MCF 10A (cell line): ENCODE measurements at places on chromosomes 12 and 14.
A peak's percentile ranks its signal among the peaks of the same experiment; 100 is the strongest.

DNA sequence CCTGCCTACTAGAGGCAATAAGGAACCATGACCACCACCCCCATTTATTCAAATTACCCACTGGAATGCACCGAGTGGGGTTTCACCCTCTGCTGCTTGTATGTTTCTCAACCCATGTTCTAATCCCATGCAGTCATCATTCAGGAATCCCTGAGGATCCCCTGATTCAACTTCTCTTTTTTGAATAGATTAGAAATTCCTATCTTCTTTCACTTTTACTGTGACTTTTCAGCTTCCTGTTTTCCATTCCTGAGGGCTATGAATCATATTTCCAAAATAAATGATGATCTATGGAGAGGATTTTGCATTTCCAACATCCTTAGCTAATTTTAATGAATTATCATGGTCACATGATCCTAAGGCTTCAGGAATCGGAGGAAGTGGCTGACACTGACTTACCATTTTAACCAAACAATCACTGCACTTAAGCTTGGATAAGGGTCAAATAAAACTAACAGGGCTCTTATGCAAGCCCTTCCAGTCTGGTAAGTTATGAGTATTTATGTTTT lies 19.4 kb upstream of the P2RX4 start:
- H3K4me3 ChIP-seq, result peak overlapping the region; percentile 34
- peaks cover 21% of the 10 kb centered on the region for H3K4me1 ChIP-seq
- peaks cover 5% of the 10 kb centered on the region for H3K36me3 ChIP-seq
- no peaks in the 10 kb centered on the region for H3K27me3 ChIP-seq
- DNase-seq, result peak; percentile 59

DNA sequence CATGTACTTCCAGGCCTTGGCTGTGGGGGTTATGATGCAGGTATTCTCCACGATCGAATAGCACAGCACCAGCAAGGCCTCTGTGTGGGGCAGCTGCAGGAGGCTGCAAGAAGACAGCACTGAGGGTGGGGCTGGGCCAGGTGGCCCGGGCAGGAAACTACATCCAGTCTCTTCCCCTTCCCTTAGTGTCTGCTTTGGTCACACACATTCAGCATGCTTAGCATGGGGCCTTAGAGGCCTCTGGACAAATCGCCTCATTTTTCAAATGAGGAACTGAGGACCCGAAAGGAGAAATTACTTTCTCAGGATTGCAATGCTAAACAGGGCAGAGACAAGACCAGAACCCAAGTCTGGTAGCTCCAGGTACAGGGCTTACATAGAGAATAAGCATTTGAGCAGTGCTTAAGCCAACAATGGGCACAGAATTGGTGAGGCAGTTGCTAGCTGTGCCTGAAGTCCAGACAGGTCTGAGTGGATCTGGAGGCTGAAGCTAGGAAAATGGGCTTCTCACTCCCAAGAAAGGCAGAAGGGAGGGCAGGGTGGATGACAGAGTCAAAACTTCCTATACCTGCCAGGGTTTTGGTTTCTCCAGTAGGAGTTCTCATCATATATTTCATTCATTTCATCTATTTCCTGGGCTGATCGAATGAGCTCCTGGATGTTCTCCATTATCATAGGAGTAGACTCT lies 3.5 kb downstream of the ACRBP start:
- H3K4me3 ChIP-seq, result no peak overlapping the region
- no peaks in the 10 kb centered on the region for H3K4me1 ChIP-seq
- H3K27me3 ChIP-seq, result peaks cover 25% of the 10 kb centered on the region
- DNase-seq, result no peak
- no peak overlapping the region for H3K27ac ChIP-seq

GRCh38 chr14:82414853-82415539 lies 881.3 kb upstream of the SEL1L start:
- H3K4me1 ChIP-seq, result no peaks in the 10 kb centered on the region
- no peaks in the 10 kb centered on the region for H3K36me3 ChIP-seq
- H3K27ac ChIP-seq, result no peak overlapping the region
- no peak overlapping the region for H3K4me3 ChIP-seq
- no peaks in the 10 kb centered on the region for H3K27me3 ChIP-seq

DNA sequence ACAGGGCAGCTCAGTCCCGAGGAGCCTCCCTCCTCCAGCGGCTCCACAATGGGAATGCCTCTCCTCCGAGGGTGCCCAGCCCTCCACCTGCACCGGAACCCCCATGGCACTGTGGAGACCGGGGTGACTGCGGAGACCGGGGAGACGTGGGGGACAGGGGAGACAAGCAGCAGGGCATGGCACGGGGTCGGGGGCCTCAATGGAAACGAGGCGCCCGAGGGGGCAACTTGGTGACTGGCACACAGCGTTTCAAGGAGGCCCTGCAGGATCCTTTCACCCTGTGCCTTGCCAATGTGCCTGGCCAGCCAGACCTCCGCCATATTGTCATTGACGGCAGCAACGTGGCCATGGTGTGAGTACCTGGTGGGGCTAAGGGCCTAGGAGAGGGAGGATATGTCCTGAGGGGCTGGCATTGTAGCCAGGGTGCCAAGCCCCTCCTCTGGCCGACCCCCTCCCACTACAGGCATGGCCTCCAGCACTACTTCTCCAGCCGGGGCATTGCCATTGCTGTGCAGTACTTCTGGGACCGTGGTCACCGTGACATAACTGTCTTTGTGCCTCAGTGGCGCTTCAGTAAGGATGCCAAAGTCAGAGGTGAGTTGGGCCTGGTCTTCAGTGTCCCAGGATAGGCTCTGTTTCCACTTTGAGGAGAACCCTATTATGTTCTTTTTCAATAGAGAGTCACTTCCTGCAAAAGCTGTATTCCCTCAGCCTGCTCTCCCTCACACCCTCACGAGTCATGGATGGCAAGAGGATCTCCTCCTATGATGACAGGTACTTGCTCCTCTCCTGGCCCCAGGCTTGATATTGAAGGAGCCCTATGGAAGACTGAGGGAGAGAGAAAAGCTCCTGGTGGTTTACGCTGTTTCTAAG lies 2.7 kb downstream of the KHNYN start:
- H3K4me1 ChIP-seq, result peaks cover 23% of the 10 kb centered on the region
- no peak for DNase-seq
- peak overlapping the region; percentile 91 for H3K27ac ChIP-seq
- H3K27me3 ChIP-seq, result no peaks in the 10 kb centered on the region

GRCh38 chr14:45426685-45427282 lies 173.8 kb upstream of the MIS18BP1 start:
- H3K4me1 ChIP-seq, result no peaks in the 10 kb centered on the region
- H3K36me3 ChIP-seq, result no peaks in the 10 kb centered on the region

DNA sequence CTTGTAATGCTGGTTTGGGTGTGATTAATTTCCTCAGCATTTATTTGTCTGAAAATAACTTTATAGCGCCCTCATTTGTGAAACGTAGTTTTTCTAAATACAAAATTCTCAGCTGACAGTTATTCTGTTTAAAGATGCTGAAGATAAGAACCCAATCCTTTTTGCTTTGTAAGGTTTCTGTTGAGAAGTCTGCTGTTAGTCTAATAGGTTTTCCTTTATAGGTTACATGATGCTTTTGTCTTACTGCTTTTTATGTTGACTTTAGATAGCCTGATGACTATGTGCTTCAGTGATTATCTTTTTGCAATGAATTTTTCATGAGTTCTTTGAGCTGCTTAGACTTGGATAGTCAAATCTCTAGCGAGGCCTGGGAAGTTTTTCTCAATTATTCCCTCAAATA lies 168.6 kb upstream of the PDE3A start:
- no peak for DNase-seq
- H3K27me3 ChIP-seq, result peaks cover 35% of the 10 kb centered on the region
- no peaks in the 10 kb centered on the region for H3K4me1 ChIP-seq
- no peak overlapping the region for H3K27ac ChIP-seq
- no peak overlapping the region for H3K4me3 ChIP-seq

GRCh38 chr12:70549340-70550179 lies 87.7 kb downstream of the PTPRB start:
- peak; percentile 92 for DNase-seq
- H3K27ac ChIP-seq, result no peak overlapping the region
- no peaks in the 10 kb centered on the region for H3K36me3 ChIP-seq
- no peak overlapping the region for H3K4me3 ChIP-seq
- peaks cover 23% of the 10 kb centered on the region for H3K4me1 ChIP-seq
- no peaks in the 10 kb centered on the region for H3K27me3 ChIP-seq

GRCh38 chr12:120061575-120062214 lies 54.9 kb downstream of the RAB35 start:
- H3K27ac ChIP-seq, result peak overlapping the region; percentile 67
- no peaks in the 10 kb centered on the region for H3K27me3 ChIP-seq
- H3K4me1 ChIP-seq, result peaks cover 29% of the 10 kb centered on the region
- H3K36me3 ChIP-seq, result peaks cover 11% of the 10 kb centered on the region
- DNase-seq, result no peak
- H3K4me3 ChIP-seq, result no peak overlapping the region

DNA sequence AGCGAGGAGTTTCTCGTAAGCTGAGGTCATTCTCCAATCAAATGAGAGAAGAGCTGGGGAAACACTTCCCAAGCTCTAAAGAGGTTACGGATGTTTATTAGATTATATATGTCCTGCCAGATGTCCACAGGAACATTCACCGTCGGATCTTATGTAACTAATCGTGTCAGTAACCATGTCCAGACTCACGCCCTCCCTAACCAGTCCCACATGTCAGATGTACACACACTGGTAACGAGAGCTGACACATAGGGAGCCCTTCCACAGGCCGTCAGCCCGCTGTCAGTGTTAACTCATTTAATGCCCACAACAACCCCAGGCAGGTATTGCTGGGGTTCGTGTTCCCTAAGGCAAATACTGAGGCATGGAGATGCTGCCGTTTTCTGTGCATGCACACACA lies 223.7 kb upstream of the RTL1 start:
- no peak overlapping the region for H3K27ac ChIP-seq
- H3K36me3 ChIP-seq, result no peaks in the 10 kb centered on the region
- H3K4me3 ChIP-seq, result no peak overlapping the region
- H3K27me3 ChIP-seq, result peaks cover 36% of the 10 kb centered on the region

DNA sequence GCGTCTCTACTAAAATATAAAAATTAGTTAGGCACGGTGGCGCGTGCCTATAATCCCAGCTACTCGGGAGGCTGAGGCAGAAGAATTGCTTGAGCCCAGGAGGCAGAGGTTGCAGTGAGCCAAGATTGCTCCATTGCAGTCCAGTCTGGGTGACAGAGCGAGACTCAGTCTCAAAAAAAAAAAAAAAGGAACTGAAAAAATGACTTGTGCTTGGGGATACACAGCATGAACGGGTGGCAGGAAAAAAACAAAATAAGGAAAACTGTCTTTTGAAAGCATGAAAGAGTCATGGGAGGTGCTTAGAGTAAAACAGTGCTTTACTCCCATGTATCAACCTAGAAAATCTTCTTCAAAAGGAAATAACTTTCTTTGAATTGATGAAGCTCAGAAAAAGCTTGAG lies 80.8 kb downstream of the TMTC1 start:
- peak overlapping the region; percentile 37 for H3K27ac ChIP-seq
- H3K4me1 ChIP-seq, result peaks cover 31% of the 10 kb centered on the region
- no peak overlapping the region for H3K4me3 ChIP-seq
- H3K27me3 ChIP-seq, result no peaks in the 10 kb centered on the region

- H3K27ac ChIP-seq, result peak overlapping the region; percentile 13
- H3K27me3 ChIP-seq, result no peaks in the 10 kb centered on the region
- H3K36me3 ChIP-seq, result peaks cover 77% of the 10 kb centered on the region
- H3K4me3 ChIP-seq, result no peak overlapping the region
- peaks cover 4% of the 10 kb centered on the region for H3K4me1 ChIP-seq
- no peak for DNase-seq
Observed at GRCh38 chr12:100331871-100332270, 25.0 kb upstream of the SLC17A8 start.

GRCh38 chr12:33703221-33703620 lies 263.6 kb upstream of the SYT10 start:
- no peak for DNase-seq
- H3K27me3 ChIP-seq, result no peaks in the 10 kb centered on the region
- H3K27ac ChIP-seq, result no peak overlapping the region
- no peaks in the 10 kb centered on the region for H3K36me3 ChIP-seq
- H3K4me1 ChIP-seq, result no peaks in the 10 kb centered on the region
- no peak overlapping the region for H3K4me3 ChIP-seq
